Amniotic epithelial cell (primary cell): ENCODE measurements at places on chromosomes 1 and 21.

DNA sequence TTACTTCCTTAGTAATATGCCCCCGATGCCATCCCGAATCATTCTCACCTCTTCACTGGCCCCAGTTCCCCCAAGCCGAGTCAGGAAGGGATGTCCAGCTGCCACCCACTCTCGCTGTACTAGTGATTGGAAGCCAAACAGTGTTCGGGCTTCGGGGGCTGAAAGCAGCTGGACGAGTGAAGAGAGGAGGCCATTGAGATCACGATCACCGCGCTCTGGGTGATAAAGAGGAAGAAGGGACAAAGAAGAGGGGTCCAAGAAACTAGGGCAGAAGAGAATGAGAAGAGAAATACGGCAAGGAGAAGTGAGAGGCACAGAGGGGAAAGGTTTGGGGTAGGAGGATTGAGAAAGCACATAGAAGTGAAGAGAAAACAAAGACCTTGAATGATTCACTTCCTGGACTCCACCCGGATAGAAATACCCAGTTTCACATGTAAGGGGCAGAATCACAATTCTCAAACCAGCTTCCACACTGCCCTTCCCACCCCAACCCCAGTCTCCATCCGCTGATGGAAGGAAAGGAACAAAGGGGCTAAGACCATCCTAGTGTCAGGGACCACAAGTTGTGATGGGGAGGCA, 3.7 kb upstream of the SF3B4 start:
- no peak for DNase-seq

- no peak for DNase-seq
Observed at GRCh38 chr1:1116701-1117468, 996 bp upstream of the C1orf159 start.

GRCh38 chr1:96510911-96511310, 210.7 kb upstream of the PTBP2 start:
- DNase-seq, result no peak

- peak; percentile 69 for DNase-seq
Observed at GRCh38 chr1:52296345-52296744, 69.7 kb downstream of the CC2D1B start.

DNA sequence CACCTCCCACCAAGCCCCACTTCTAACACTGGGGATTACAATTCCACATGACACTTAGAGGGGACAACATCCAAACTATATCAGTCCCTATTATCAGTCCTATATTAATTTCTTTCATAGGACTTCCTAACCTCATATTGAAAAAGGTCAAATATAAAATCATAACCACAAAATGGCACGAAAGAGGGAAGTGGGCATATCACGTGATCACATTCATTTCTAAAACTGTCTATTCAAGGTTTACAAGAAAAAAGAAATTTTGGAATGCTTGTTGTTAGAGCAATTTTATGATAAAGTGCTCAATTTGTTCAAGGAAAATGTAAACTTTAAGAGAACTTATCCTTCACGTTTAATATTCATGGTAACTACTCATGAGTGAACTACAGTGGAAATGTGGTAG, 13.2 kb upstream of the CDC7 start:
- no peak for DNase-seq

DNA sequence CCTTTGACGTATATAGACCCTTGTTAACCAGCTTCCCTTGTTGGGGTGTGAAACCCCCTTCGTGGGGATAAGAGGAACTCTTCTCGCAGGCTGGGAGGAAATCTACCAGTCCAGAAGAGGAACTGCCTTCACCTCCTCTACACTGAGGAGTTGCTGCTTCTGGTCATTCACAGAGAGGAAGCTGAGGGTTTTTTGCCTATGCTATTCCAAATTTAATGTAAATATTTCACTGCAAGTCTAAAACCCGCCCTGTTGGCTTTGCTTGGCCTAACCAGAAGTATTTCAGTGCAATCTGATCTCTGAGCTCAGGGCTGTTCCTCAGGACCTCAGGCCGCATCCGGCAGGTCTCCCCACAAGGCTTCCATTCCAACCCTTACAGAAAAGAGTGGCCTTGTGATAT, 150.1 kb downstream of the HIVEP3 start:
- DNase-seq, result no peak

DNA sequence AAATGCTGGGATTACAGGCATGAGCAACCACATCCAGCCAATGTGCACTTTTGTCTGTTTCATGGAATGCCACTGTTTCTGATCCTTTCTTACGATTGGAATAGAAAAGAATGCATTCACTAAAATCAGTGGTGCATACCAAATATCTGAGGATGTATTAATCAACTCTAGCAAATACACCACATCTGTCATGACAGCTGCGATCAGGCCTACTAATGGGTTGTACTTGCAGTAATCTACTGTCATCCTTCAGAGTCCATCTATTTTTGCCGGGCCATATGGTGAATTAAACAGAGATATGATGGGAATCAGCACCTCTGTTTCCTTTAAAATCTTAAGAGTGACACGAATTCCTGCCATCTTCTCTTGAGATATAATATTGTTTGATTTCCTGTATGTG, 8.5 kb upstream of the USP1 start:
- DNase-seq, result no peak

- DNase-seq, result peak; percentile 92
Observed at GRCh38 chr1:100100202-100100601, 32.5 kb downstream of the SASS6 start.

GRCh38 chr1:236990052-236990445, 14.2 kb downstream of the MT1HL1 start:
- no peak for DNase-seq

- DNase-seq, result peak; percentile 44
Observed at GRCh38 chr1:39229504-39229903, 25.0 kb downstream of the MACF1 start.

GRCh38 chr1:81833722-81834121, 33.0 kb downstream of the ADGRL2 start:
- DNase-seq, result peak; percentile 79

DNA sequence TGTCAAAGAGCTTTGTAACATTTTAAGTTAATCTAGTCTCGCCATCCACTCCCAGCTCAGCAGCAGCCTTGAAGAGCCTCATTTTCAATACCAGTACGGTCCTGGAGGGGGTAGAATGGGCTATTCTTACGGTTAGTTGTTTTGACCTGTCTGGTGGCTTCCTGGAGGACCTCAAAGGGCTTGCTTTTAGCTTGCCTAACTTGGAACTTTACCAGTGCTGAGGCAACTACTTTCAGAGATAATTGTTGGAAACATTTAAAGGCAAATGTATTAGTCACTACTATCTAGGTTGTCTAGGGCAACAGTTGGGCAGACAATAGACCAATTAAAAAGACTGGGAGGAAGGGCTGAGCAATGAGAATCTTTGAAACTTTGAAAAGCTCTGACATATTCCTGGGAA, 56.0 kb downstream of the TTLL7 start:
- DNase-seq, result peak; percentile 80

- DNase-seq, result peak; percentile 98
Observed at GRCh38 chr1:196180847-196181593, 427.2 kb downstream of the KCNT2 start.

DNA sequence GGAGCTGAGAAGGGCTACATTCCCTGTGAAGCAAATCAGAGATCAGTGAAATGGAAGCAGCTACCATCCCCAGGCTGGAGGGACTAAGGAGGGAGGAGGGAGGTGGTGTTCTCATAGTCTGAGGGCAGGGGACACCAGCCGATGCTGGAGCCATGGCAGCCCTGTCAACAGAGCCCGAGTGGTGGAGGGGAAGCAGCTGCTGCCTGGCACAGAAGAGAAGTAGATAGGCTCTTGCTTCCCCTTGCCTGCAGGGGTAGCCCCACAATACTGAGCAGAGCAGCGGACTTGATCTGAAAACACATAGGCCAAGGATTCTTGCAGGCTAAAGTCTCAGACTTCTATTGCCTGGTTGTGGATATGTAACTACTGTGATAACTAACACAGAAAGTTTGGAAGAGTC, 255.1 kb downstream of the FGGY start:
- DNase-seq, result no peak

DNA sequence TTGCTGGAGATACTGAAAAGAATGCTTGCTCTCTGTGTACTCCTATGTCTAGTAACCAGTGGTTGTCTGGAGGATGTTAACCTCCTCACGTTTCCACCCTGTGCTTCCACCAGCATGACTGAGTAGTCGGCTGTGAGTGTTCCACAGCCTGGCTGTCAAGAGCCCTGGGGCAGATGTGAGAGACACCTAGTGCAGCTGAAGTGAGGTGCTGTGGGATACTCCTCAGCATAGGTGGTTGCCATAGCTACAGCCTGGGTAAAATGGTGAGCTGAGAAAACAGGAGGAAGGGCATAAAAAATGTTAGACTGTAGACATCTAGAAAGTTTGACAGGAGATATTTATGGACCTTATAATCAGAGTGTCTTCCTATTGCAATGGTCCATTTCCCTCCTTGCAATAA, 15.8 kb downstream of the IVL start:
- no peak for DNase-seq

- no peak for DNase-seq
Observed at GRCh38 chr1:85198864-85199263, 2.0 kb downstream of the SYDE2 start.

DNA sequence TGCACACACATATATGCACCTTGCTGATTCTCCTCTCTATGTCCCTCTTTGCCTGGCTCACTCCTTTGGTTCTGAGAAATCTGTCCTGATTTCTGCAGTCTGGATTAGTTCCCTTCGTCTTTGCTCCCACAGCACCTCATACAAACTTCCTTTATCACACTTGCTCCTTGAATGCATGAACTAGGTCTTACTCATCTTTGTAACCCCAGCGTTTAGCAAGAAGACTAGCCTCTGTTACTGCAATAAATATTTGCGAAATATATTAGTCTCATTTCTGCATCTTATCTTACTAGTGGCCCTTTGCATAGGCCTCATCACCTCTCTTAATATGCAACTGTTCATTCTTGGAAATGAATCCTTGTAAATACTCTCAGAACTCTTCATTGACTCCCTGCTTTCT, 11.4 kb downstream of the SMYD2 start:
- peak; percentile 87 for DNase-seq

DNA sequence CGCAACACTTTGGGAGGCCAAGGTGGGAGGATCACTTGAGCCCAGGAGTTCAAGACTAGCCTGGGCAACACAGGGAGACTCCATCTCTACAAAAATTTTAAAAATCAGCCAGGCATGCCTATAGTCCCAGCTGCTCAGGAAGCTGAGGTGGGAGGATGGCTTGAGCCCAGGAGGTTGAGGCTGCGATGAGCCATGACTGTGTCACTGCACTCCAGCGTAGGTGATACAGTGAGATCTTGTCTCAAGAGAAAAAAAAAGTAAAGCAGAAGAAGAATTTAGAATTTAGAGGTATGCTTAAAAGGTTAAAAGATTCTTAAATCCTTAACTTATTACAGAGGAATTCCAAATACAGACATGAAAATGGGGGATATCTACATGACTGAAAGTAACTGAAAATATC, 79.5 kb downstream of the SMYD3 start:
- DNase-seq, result no peak

- no peak for DNase-seq
Observed at GRCh38 chr1:87759421-87760087, 430.9 kb downstream of the LMO4 start.

DNA sequence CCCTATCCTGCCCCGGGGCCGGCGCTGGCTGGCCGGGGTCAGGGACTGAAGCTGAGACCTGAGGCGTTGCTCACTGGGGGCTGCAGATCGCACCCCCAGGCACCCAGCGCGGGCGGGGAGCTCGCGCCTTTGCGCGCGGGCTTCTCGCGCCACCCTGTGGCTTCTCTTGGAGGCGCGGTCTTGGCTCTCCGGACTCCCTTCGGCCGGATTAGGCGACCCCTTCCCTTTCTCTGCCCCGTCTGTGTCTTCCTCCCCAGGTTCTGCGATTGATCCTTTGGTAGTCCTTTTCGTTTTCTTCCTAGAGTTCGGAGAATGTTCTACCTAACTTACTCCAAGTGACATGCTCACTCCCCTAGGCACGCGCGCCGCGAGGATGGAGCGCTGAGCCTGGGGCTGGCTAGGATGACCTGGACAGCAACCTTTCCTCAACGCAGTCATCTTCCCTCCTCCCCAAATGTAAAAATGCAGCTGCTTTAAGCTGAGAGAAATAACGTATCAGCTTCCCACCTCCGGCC, 495 bp upstream of the NTRK1 start:
- no peak for DNase-seq

- no peak for DNase-seq
Observed at GRCh38 chr1:220730486-220730885, 17.6 kb upstream of the MTARC2 start.

- no peak for DNase-seq
Observed at GRCh38 chr1:44784094-44785028, 3.6 kb downstream of the BEST4 start.

GRCh38 chr1:206672011-206672688, 12.6 kb upstream of the MAPKAPK2 start:
- no peak for DNase-seq

- DNase-seq, result no peak
Observed at GRCh38 chr1:3139451-3139852, 70.4 kb downstream of the PRDM16 start.

GRCh38 chr1:183678819-183679218, 25.7 kb upstream of the APOBEC4 start:
- DNase-seq, result no peak

DNA sequence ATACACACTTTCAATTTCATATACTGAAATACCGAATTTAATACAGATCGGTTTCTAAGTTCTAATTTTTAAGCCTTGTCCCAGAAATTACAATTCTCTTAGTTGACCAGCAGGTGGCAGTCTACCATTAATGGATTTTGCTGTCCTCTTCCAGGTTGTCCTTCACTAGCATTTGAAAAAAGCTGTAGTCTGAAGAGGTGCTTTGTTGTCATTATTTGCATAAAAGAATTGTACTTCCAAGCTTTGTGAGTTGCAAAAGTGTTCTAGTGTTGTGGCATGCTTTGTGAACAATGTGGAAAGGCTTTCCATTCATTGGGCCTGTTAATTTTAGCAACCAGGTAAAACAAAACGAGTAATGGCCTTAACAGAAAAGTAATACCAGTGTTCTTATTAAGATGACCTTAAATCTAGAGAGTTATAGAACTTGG, 193.6 kb downstream of the RPS6KC1 start:
- peak; percentile 55 for DNase-seq

DNA sequence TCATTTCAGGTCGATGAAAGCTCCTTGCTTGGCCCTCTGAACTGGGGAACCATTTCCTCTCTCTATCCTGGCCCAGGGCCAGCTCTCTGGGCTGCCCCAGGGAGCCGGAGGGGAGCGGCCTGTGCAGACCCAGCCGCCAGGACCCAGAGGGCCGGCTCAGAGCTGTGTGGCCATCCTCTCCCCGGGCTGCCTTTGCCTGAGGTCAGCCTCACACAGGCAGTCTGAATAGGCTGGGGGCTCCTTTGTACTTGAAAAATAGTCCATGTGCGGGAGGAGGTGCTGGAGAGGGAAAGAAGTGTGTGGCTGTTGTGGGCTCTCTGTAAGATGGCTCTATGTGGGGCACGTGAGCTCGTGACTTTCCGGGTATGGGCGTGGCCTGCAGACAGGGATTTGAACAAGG, 275.1 kb upstream of the VAMP3 start:
- no peak for DNase-seq

- DNase-seq, result no peak
Observed at GRCh38 chr1:234040446-234041317, 136.2 kb downstream of the SLC35F3 start.

GRCh38 chr1:101217148-101217547, 19.7 kb upstream of the S1PR1 start:
- no peak for DNase-seq

- DNase-seq, result no peak
Observed at GRCh38 chr1:112549590-112549989, 40.8 kb downstream of the WNT2B start.
